ENCODE measurements at places on chromosomes 13 and 19.
A peak's percentile ranks its signal among the peaks of the same experiment; 100 is the strongest.

GRCh38 chr19:49916839-49917733 lies 11.9 kb upstream of the ATF5 start:
- DNase-seq = no peak

- DNase-seq = peak; percentile 61
Measured at GRCh38 chr19:5839065-5840017, at the start of gene FUT6. Gene FUT6 (minus strand): TSS chr19:5839702. CDS start chr19:5832567, 7,135 bp downstream.

GRCh38 chr13:44117351-44117750 lies 237.6 kb downstream of the LACC1 start:
- no peak for DNase-seq

DNA sequence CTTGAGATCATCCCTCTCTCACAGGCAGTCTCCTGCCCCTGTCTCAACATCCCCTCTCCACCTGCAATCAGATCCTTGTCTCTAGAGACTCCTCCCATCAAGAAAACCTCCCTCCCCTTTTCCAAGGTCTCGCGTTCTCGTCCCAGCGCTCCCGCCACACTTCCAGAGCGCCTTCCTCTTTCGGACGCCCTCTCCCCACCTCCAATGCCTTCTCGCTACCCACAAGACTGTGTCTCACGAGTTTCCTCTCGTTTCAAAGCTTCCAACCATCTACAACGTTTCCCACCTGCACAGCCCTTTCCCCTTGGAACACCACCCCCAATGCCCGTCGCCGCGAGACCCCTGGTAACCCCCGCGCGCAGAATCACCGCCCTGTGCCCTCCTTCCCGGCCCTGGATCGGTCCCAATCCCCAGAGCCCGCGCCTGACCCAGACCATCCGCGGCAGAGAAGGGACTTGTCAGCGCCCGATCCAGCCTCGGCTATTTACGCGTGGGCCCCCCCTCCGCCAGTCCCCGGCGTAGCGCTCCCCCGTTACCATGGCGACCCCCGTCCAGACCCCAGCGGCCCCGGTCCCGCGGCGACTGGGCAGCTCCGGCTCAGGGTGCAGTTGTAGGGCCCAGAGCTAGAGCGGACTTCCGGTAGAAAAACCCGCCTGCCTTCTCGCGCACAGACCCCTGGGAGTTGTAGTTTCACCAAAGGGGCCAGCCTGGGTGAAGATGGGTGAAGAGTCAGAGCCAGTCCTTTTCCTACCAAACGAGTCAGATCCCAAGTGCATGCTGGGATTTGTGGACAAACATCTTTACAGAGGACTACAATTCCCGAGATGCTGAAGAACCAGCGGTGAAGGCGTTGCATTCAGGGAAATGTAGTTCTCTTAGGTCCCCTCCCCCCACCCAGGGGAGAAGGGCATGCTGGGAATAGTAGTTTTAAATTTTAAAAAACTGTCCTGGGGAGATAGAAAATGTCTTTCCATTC lies at the start of gene AP2S1:
Gene AP2S1, minus strand, starts transcription at position 619 of the 976 bp plus-strand sequence. Its CDS starts 80 bp downstream, at position 539.
- DNase-seq = peak; percentile 97

DNA sequence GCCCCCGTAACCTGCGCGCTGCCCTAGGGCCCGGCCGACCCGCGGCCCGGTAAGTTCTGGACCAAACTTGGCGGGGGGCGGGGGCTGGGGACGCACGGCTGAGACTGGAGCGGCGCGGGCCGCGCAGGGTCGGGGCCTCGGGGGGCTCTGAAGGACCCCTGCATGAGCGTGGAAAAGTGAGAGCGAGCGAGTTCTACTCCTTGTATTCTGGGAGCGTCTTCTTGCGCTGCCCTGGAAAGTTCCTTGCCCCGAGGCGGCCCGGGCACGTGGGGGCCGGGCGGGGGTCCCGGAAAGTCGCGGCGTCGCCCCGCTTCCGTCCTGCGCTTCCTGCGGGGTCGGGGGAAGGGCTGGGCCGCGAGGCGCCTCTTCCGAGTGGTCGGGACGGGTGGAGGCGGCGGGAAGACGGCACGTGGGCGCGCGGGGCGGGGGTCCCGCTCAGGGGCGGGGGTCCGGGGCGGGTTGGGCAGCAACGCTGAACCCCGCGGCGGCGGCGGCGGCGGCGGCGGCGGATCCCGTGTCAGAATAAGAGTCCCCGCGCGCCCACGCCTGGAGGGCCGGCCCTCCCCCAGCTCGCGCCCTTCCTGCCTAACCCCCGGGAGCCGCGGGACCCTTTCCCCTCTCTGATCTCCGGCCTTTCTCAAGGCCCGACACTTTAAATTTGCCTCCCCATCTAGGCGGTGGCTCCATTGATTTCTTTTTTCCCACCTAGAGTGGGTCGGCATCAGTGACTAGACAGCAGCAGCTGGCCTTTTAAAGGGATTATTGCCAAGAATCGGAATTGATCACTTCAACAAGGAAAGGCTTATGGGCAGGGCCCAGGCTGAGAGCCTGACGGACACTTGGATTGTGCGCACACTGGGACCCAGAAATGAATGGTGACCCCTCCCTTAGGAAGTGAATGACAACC lies 749 bp downstream of the GATAD2A start:
- DNase-seq = peak; percentile 57

GRCh38 chr19:17830567-17831418 lies 9.5 kb upstream of the INSL3 start:
- DNase-seq = peak; percentile 82

DNA sequence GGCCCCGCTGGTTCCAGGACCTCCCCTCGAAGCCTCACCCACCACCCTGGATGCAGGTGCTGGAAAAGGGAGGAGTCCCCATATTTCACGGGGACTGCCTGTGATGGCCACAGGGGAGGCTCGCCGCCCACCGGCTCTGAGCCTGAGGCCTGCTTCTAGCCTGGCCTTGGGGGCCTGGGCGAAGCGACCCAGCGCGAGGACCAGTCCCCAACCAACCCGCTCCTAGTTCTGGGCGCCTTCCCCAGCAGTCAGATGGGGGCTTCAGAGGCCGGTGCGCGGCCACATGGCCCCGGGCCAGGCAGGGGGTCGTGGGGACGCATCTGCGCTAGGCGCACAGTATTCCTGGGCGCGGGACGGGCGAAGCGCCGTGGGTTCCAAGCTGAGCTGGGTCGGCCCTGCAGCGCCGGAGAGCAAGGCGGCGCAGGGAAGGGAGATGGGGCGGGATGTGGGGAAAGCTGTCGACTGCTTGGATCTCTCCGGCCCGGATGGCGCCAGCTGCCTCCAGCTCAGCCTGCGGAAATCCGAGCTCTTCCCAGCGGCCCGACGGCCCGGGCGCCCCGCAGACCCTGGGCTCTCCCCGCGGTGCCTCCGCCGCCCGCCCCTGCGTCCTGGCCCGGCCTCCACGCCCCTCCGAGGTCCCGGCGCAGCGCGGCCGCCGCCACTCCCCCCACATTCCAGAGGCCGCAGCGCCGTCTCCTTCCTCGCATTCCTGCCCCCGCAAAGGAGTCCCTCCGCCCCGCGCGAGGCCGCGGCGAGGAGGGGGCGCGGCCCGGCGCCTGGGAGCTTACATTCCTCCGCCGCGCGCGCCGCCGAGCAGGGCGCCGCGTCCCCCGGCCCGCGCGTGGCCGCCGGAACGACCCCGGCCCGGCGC lies at the start of gene WTIP:
Gene WTIP, plus strand, starts transcription at position 788 of the 871 bp plus-strand sequence. CDS start 217 bp downstream, outside the sequence.
- peak; percentile 41 for DNase-seq

DNA sequence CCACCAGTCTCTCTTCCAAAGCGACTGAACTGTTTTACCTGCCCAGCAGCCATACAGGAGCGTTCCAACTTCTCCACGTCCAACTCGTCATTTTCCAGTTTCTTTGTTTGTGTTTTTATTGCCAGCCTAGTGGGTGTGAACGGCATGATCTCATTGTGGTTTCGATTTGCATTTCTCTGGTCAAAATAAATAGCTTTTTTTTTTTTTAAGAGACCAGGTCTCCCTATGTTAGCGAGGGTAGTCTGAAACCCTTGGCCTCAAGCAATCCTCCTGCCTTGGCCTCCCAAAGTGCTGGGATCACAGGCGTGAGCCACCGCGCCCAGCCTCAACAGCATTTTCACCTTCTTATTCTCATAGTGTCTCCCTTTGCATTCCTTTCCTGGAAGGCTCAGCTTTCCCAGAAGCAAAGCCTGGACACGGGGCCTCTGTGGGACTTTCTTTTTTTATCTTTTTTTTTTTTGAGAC lies 4.2 kb upstream of the JSRP1 start:
- DNase-seq = peak; percentile 46

- no peak for DNase-seq
Measured at GRCh38 chr13:25920931-25921330, 130.9 kb downstream of the SHISA2 start.

DNA sequence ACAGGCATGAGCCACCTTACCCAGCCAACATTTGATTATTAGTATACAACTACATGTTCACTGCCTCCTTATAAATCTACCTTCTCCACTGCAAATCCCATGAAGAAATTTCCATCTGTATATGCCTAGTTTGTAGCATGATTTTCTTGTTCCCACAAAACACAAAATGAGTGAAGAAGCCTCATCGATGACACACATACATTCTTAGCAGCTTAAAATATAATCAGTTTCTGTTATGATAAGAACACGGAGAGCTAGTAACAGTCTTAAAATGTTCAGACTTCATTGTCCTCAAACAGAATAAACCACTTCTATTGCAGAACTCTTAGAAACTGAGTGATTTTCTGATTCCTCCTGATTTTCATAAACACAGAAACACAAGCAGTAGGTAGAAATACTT lies 740.5 kb downstream of the PCDH9 start:
- DNase-seq = no peak

DNA sequence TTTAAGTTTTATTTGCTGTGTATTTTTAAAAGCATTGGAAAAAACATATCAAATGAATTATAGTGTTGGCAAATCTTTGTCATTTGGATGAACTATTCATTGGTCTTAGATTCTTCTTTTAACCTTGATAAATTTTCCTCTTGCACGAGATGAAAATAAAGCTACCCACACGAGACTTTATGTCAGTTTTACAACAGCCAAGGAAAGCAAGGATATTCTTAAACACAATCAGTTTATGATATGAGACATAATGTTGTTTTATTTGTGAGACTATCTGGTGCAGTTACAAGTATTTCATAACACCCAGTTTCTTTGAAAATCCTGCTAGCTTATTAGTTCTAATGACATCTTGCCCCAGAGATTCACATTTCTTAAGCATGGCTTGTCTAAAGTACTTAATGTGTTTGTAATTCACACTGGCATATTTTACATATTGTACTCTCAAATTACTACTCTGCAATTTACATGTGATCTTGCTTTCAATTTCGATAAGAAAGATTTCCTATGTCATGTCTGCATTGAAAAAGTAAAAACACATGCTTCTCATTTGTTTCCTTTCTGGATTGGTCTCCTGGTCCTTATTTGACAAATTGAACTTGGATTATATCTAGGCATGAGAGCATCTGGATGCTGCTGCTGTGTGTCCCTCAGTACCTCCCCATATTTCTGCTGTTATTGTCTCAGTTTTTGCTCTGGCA lies 955.5 kb upstream of the PCDH9 start:
- no peak for DNase-seq

- DNase-seq = no peak
Measured at GRCh38 chr13:31912647-31913401, 118.8 kb upstream of the FRY start.

DNA sequence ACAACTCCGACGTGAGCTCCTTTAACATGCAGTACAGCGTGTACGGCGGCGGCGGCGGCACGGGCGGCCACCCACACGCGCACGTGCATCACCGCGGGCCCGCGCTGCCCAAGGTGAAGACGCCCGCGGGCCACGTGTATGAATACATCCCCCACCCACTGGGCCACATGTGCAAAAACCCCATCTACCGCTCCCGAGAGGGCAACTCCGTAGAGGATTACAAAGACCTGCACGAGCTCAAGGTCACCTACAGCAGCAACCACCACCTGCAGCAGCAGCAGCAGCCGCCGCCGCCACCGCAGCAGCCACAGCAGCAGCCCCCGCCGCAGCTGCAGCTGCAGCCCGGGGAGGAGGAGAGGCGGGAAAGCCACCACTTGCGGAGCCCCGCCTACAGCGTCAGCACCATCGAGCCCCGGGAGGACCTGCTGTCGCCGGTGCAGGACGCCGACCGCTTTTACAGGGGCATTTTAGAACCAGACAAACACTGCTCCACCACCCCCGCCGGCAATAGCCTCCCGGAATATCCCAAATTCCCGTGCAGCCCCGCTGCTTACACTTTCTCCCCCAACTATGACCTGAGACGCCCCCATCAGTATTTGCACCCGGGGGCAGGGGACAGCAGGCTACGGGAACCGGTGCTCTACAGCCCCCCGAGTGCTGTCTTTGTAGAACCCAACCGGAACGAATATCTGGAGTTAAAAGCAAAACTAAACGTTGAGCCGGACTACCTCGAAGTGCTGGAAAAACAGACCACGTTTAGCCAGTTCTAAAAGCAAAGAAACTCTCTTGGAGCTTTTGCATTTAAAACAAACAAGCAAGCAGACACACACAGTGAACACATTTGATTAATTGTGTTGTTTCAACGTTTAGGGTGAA lies 6.6 kb downstream of the SLITRK5 start:
- peak; percentile 14 for DNase-seq

- DNase-seq = peak; percentile 75
Measured at GRCh38 chr13:49625392-49626079, 2.8 kb upstream of the ARL11 start.

DNA sequence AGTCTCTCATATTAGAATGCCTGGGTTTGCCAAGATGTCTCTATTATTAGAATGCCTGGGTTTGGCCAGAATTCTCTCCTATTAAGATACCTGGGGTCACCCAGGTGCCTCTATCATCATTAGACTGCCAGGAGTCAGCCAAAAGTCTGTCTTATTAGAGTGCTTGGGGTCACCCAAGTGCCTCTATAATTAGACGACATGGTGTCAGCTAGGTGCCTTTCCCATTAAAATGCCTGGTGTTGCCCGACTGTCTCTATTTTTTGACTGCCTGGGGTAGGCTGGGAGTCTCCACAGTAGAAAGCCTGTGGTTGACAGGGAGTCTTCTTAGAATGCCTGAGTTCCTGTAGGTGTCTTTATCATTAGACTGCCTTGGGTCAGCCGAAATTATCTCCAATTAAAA lies 1536.6 kb downstream of the UQCRFS1 start:
- no peak for DNase-seq

- no peak for DNase-seq
Measured at GRCh38 chr13:22063416-22064124, 392.7 kb downstream of the FGF9 start.

DNA sequence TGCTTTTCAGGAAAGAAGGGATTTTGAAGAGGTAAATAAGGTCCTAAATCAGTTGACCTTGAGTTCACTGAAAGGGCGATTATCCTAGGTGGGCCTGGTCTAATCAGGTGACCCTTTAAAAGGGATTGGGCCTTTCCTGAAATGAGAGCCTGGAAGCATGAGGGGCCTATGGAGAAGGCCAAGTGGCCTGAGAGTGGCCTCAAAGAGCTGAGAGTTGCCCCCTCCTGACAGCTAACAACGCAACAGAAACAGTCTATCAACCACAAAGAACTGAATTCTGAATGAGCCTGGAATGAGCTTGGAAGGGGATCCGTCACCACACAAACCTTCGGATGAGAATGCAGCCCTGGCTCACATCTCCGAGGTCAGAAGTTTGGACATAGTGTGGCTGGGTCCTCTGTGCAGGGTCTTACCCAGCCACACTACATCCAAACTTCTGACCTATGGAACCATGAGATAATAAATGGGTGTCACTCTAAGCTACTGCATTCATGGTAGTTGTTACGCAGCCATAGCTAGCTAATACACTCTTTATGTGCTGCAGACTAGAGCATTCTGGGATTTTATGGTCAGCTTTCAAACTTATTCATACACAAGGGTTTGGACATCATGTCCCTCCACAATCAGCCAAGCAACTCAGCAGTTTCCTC lies 72.0 kb downstream of the GNG7 start:
- DNase-seq = no peak

GRCh38 chr13:77528834-77529500 lies 6.5 kb upstream of the SCEL start:
- no peak for DNase-seq
